ENCODE measurements at places on chromosomes 13 and 19.

DNA sequence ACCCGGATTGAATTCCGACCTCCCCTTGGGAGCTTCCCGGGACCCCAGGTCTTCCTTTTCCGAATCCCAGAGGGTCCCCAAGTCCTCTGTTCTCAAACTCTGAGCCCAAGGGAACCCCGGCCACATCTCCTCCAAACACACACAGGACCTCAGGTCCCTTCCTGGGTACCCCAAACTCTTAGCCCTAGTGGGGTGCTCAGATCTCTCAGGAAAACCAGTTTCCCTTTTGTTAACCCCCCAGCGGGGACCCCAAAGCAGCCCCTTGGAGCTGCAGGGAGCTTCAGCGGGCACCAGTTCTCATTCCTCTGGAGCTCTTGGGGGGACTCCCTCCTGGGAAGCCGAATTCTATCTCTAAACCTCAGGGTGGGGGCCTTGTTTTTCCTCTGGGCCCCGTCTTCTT lies 774 bp downstream of the CACNG6 start:
- DNase-seq = no peak

GRCh38 chr13:98782654-98783053 lies 30.2 kb upstream of the SLC15A1 start:
- no peak for DNase-seq

GRCh38 chr13:111661776-111662175 lies 341.3 kb downstream of the TEX29 start:
- DNase-seq = no peak

DNA sequence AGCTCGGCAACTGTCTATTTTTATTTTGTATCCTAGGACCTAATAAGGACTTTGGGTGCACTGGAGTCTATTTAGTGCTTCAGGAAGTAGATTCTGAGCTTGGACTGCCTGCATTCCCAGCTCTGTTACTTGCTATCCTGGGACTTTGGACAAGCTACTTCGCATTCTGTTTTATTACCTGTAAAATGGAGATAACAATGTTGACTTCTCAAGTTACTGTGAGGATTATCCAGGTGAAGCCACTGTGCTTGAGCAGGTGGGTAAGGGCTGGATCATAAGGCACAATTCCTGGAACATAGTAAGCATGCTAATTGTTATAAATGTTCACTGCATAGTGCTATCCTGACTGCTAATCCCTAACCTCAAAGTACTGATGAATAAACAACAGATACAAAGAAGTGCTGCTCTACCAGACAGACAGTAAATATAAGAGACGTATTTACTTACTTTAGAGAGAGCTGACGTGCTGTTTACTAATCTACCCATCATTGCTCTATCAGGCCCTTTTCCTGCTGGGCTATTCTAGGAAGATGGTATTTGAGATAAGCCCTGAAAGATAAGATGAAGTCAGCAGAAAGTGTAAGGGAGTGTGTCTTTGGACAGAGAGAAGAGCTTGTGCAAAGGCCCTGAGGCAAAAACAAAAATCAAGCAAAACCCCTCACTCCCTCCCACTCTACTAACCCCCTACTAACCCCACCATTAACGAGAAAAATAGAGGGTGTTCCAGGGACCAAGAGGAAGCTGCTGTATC lies 50.8 kb upstream of the FLT1 start:
- no peak for DNase-seq

- DNase-seq = no peak
These were observed 49.2 kb downstream of the DIAPH3 start for GRCh38 chr13:60114499-60115028.

Data from cerebellar cortex (tissue), 1 donor.